ENCODE measurements at places on chromosomes 3 and 15.

DNA sequence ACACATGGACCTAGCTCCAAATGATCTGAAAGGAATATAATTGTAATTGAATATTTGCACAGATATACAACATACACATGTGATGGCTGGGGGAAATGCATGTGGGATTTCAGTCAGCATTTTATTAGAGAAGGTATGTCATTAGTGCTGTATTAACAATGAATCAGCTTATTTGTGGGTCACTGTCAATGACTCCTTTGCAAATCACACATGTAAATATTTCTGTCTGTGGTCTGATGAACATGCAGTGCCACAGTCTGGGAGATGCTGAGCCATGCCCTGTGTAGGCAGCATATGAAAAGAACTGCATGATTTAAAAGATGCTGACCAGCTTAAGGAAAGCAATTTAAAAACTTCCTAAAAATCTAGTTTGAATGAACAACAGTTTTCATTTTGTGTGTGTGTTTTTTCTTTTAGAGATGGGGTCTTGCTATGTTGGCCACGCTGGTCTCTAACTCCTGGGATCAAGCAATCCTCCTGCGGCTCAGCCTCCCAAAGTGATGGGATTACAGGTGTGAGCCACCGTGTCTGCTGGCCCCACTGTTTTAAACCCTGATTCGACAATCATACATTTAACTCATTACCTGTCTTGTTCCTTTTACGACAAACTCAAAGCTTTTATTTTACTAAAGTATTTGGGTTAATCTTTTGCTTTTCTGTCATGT lies 803 bp upstream of the B3GNT5 start:
- no peak for DNase-seq

DNA sequence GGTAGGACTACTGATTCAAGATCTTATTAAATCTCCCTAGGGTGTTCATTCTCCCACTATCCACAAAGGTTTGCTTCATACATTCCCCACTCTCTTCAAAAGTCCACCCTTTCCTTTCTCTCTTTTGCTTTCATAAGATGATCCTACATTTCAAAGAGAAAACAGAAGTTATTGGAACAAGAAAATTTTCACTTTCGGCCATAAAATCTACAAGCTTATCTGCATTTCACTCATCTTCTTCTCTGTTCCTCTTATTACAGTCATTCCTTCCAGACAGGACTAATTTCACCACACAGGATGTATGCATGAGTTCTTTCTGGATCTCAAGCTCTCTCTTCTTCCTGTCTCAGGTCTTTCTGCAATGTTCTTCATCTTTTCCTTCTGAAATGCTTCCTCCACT lies 238.7 kb downstream of the ISL2 start:
- no peak for DNase-seq

GRCh38 chr3:25033407-25034029 lies 394.5 kb upstream of the RARB start:
- no peak for DNase-seq

- no peak for DNase-seq
These were observed 1135.1 kb downstream of the TUSC7 start for GRCh38 chr3:117844676-117845075.

- DNase-seq = no peak
These were observed 17.5 kb downstream of the RFTN1 start for GRCh38 chr3:16496008-16496407.

- no peak for DNase-seq
These were observed 117.4 kb upstream of the ZBED2 start for GRCh38 chr3:111712294-111713167.

- DNase-seq = no peak
These were observed 183.8 kb upstream of the THBS1 start for GRCh38 chr15:39396979-39397615.

- DNase-seq = no peak
These were observed 77.4 kb downstream of the CD47 start for GRCh38 chr3:108013141-108014055.

Measured in left kidney (tissue), 8 donors.